ENCODE measurements at places on chromosomes 2 and 18. TPM values are rescaled to one million over a fixed set of nuclear protein-coding genes. Genes with fewer than 3 reads are reported as not detected.
A peak's percentile ranks its signal among the peaks of the same experiment; 100 is the strongest.

The WBP1 gene
- total RNA-seq, result 61.0 TPM

The IL36G gene
- total RNA-seq, result not detected

- no peak for DNase-seq
- H3K36me3 ChIP-seq, result no peaks in the 10 kb centered on the region
- no peak overlapping the region for H3K4me3 ChIP-seq
- H3K4me1 ChIP-seq, result no peaks in the 10 kb centered on the region
Observed at GRCh38 chr18:39057423-39058064, 1491.9 kb upstream of the CELF4 start.

The PCARE gene
- total RNA-seq, result not detected

The GCKR gene
- not detected for total RNA-seq

The FBLN7 gene
- not detected for total RNA-seq

- DNase-seq, result no peak
- H3K36me3 ChIP-seq, result no peaks in the 10 kb centered on the region
- H3K27me3 ChIP-seq, result peaks cover 6% of the 10 kb centered on the region
- H3K27ac ChIP-seq, result no peak overlapping the region
- peaks cover 9% of the 10 kb centered on the region for H3K4me1 ChIP-seq
Observed at GRCh38 chr2:38960609-38961320, 71.1 kb downstream of the ARHGEF33 start.

The ERFE gene
- total RNA-seq, result 0.41 TPM

DNA sequence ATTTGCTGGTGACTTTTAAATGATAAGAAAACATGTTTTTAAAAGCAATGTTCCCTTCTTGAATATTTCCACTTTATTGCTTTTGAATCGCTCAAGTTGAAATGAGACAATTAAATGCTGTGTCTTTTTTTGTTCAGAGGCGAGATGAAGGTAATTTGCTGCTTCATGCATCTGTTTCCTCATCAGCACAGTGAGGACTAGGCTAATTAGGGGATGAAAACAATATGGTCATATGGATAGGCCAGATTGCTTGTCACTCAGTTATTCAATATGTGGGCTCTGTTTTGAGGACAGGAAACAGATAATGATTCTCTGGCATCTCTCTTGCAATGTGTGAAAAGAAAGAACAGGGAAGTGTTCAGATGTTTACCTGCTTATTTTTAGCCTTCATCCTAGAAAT is 61.0 kb downstream of the ERBB4 start:
- H3K27me3 ChIP-seq, result no peaks in the 10 kb centered on the region
- DNase-seq, result no peak
- no peak overlapping the region for H3K4me3 ChIP-seq
- H3K27ac ChIP-seq, result no peak overlapping the region
- H3K36me3 ChIP-seq, result no peaks in the 10 kb centered on the region

The MOGAT1 gene
- total RNA-seq, result not detected

GRCh38 chr2:240411261-240412160 is 24.0 kb upstream of the GPC1 start:
- no peaks in the 10 kb centered on the region for H3K36me3 ChIP-seq
- H3K4me1 ChIP-seq, result no peaks in the 10 kb centered on the region
- no peak overlapping the region for H3K4me3 ChIP-seq

GRCh38 chr2:230870544-230871360 is 6.0 kb downstream of the ITM2C start:
- peaks cover 86% of the 10 kb centered on the region for H3K4me1 ChIP-seq
- peak overlapping the region; percentile 96 for H3K4me3 ChIP-seq
- DNase-seq, result peak; percentile 77
- no peaks in the 10 kb centered on the region for H3K36me3 ChIP-seq
- peak overlapping the region; percentile 93 for H3K27ac ChIP-seq

- no peaks in the 10 kb centered on the region for H3K27me3 ChIP-seq
- H3K4me3 ChIP-seq, result peak overlapping the region; percentile 46
- no peaks in the 10 kb centered on the region for H3K4me1 ChIP-seq
- peak overlapping the region; percentile 90 for H3K27ac ChIP-seq
Observed at GRCh38 chr2:132415915-132416722, 486 bp upstream of the GPR39 start.

The EMILIN1 gene
- total RNA-seq, result 43.3 TPM

- peaks cover 3% of the 10 kb centered on the region for H3K4me1 ChIP-seq
- H3K4me3 ChIP-seq, result no peak overlapping the region
- H3K27me3 ChIP-seq, result no peaks in the 10 kb centered on the region
- no peaks in the 10 kb centered on the region for H3K36me3 ChIP-seq
Observed at GRCh38 chr18:34991561-34991960, 49.7 kb upstream of the MAPRE2 start.

GRCh38 chr2:84041506-84041905 is 417.6 kb downstream of the SUCLG1 start:
- H3K4me3 ChIP-seq, result no peak overlapping the region
- DNase-seq, result no peak
- no peaks in the 10 kb centered on the region for H3K36me3 ChIP-seq
- no peaks in the 10 kb centered on the region for H3K4me1 ChIP-seq

GRCh38 chr2:102514061-102514785 is 41.2 kb downstream of the SLC9A4 start:
- H3K36me3 ChIP-seq, result no peaks in the 10 kb centered on the region
- no peak for DNase-seq
- H3K4me1 ChIP-seq, result no peaks in the 10 kb centered on the region
- no peaks in the 10 kb centered on the region for H3K27me3 ChIP-seq
- no peak overlapping the region for H3K4me3 ChIP-seq

GRCh38 chr2:194545978-194546377 is 1111.0 kb upstream of the SLC39A10 start:
- no peak overlapping the region for H3K27ac ChIP-seq
- no peak overlapping the region for H3K4me3 ChIP-seq
- no peaks in the 10 kb centered on the region for H3K27me3 ChIP-seq
- H3K36me3 ChIP-seq, result no peaks in the 10 kb centered on the region

The ETAA1 gene
- total RNA-seq, result 2.2 TPM

GRCh38 chr2:240459401-240460252 is 24.2 kb downstream of the GPC1 start:
- no peak overlapping the region for H3K4me3 ChIP-seq
- peaks cover 25% of the 10 kb centered on the region for H3K27me3 ChIP-seq
- peaks cover 10% of the 10 kb centered on the region for H3K4me1 ChIP-seq
- DNase-seq, result no peak

DNA sequence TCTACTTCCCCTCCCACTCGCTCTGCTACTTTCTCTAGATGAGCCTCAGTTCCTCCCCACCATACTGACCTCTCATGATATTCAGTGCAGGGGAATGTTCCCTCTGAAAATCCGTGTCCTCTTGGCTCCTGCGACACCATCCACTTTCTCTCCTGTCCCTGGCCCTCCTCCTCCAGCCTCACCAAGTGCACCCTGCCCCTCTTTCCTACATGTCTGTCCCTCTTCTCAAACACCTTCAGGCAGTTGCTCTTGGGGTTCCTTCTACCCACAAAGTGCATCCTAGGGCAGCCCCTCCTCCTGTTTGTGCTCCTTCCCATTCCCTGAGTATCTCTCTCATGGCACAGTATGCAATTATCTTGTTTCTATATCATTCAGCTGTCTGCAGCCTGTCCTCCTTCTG is 246.4 kb upstream of the RAB6C start:
- no peak overlapping the region for H3K27ac ChIP-seq
- DNase-seq, result no peak
- H3K4me3 ChIP-seq, result no peak overlapping the region
- no peaks in the 10 kb centered on the region for H3K36me3 ChIP-seq
- no peaks in the 10 kb centered on the region for H3K27me3 ChIP-seq

The CYP27A1 gene
- 58.6 TPM for total RNA-seq

- no peak overlapping the region for H3K27ac ChIP-seq
- H3K36me3 ChIP-seq, result no peaks in the 10 kb centered on the region
- DNase-seq, result no peak
- no peaks in the 10 kb centered on the region for H3K27me3 ChIP-seq
- H3K4me3 ChIP-seq, result no peak overlapping the region
- no peaks in the 10 kb centered on the region for H3K4me1 ChIP-seq
Observed at GRCh38 chr2:203741566-203741965, 35.1 kb downstream of the CD28 start.
